Activated naive CD4-positive, alpha-beta T cell (primary cell): ENCODE measurements at places on chromosomes 16 and 17.

DNA sequence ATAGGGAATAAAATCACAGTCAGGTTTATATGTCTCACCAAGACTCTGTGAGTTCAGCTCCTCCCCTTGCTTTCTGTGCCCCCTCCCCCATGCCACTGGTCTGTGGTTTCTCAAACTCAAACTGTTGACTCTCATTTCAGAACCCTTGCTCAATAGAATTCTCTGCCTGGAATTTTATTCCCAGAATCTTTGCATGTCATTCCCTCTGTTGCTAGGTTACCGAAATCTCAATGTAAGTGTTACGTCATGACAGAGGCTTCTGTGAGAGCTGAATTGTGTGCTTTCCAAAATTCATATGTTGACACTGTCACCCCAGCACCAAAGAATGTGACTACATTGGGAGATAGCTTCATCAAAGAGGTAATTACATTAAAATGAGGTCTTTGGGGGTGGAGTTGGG is 1938.8 kb downstream of the TP53TG3F start:
- no peak for DNase-seq

- DNase-seq = no peak
These were observed 55.7 kb downstream of the IRX5 start for GRCh38 chr16:54986409-54986808.

GRCh38 chr17:56351675-56352074 is 198.4 kb downstream of the ANKFN1 start:
- DNase-seq = no peak

DNA sequence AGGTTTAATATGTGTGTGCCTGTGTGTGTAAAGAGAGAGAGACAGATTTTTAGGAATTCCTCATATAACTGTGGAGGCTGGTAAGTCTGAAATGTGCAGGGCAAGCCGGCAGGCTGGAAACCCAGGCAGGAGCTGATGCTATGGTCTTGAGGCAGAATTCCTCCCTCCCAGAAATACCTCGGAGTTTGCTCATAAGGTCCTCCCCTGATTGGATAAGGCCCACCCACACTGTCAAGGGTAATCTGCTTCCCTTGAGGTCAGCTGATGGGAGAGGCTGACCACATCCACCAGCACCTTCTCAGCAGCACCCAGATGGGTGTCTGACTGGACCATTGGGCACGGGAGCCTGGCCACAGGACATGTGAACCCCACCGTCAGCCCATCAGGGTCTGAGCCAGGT is 42.4 kb downstream of the C16orf95 start:
- DNase-seq = no peak

GRCh38 chr17:17935321-17936271 is 36.6 kb downstream of the TOM1L2 start:
- DNase-seq = no peak

DNA sequence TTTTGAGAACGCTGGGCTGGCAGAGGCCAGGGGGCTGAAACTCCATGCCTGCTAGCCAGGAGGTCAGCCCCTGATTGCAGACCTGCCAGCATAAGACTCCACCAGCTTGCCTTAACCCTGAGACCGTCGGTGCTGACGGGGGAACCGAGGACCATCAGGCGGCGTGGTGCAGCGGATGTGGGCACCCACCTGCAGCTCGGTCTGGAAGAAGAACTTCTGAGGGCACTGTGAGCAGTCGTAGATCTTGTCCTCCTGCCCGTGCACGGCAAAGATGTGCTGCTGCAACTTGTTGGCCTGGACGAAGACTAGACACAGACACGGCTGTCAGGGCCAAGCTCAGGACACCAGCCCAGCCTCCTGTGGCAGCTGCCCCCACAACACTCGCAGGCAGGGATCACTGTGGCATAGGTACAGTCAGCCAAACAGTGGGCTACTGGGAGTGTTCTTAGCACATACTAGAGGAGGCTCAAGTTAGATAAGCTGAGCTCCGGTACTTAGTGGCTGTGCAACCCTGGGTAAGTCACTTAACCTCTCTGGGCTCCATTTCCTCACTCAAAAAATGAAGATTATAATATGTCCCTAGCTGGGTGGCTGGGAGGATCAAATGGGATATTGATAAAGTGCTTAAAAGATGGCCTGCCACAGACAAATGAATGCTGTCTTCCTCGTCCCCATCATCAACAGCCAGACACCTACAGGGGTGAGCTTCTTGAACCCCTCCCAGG is 150.0 kb downstream of the C16orf78 start:
- no peak for DNase-seq

DNA sequence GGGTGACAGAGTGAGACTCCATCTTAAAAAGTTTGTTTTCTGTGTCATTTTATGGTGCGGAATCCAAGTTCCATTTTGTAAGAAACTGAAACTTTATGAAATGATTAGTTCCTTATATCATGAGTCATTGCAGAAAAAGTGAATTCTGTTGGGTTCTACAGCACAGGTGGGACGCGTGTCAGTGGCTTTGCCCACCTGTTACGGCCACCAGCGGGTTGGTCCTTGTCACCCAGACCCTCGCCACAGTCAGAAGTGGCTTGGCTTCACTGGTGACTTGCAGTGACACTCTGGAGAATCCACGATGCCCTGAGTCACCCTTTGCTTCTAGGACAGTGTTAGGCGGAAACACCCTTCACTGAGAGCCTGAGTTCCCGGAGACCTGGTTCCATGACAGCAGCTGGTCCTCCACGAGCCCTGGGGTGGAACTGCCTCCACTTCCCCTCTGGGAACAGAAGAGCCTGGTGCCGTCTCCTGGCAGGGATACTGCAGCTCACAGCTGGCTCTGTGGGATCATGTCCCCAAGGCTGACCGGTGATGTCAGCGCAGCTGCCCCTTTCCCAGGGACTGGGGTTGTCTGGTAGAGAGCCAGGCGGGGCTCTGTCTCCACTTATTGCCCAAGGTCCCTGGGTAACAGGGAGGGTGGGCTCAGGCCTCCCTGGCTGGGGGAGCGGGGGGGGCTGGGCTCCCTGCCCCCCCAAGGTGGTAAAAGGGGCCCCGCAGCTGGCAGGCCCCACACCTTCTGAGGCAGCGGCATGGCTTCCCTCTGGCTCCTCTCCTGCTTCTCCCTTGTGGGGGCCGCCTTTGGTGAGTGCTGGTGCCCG is at the start of gene CTRB1:
TSS of gene CTRB1 (plus strand) at position 733 of the 821 bp plus-strand sequence. CDS start at position 753, 20 bp downstream.
- DNase-seq = no peak

- DNase-seq = no peak
These were observed 9.9 kb downstream of the LRRC3C start for GRCh38 chr17:39937447-39937846.

GRCh38 chr16:74605746-74606520 is 981 bp downstream of the GLG1 start:
- no peak for DNase-seq

DNA sequence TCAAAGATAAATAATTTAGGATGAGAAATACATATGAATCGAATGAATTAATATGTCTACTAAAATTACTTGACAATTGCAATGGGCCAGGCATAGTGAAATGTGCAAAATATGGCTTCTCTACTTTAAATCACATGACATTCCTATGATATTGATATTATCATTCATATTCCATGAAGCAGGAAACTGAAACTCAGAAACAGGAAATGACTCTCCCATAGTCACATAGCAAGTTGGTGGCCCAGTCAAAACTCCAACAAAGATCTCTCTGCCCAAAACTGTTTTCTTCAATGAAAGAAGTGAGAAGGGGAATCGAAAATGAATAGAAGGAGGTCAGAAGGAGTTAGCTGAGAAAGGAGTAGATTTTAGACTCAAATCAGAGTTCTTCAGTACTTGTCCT is 272.2 kb downstream of the CDH8 start:
- DNase-seq = no peak

DNA sequence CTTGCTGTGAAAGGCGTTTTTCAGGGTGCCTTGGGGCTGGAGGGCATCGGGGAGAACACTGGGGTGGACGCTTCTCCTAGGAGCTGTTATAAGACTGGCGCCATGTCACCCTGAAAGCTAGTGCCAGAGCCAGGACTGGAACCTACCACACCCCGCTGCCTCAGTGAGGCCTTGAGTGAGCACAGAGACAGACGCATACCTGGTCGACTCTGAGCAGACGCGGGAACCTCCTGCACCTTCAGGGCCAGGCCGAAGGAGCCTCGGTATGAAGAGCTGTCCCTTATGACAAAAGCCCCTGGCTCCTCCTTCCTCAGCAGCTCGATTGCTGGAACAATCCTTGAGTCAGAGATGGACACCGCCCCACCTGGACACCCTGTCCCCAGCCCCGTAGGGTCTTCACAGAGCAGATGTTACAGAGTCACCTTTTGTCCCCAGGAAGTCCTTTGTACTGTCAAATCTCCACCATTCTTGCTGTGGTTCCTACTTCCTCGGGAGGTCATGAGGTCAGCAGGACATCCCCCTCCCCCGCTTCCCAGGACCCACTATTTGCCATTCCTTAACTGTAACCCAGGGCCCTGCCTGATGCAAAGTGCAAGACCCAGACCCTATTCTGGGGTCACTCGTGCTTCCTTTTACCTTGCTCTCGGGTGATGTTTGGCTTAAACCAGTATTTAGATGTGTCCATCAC is 17.0 kb downstream of the TNS4 start:
- no peak for DNase-seq

DNA sequence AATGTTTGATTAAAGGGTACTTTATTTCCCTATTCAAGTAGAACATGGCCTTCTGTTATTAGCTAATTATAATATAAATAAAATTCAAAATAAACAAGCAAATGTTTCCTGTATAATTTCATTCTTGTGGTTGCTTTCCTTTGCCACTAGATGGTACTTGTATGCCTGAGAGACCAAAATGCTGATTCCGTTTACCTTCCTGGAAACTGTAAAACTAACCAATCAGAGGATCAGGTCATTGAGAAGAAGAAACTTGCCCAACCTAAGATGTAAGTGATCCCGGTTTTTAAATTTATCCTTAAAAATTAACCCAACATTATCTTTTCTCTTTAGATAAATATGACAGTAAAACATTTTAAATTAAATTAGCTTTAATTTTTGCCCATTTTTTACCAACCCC is 8.1 kb upstream of the ABCA5 start:
- no peak for DNase-seq
